Activated CD4-positive, alpha-beta memory T cell treated with anti-CD3 and anti-CD28 coated beads, Interleukin-2, amount 10 ng/mL, durations not matched to agents 7 days and 5 days (primary cell): ENCODE measurements at places on chromosomes 5 and 9.

- no peak for DNase-seq
Measured at GRCh38 chr9:109568089-109568488, 70.0 kb upstream of the PTPN3 start.

GRCh38 chr5:74639807-74640449, 600 bp downstream of the ENC1 start:
- DNase-seq = peak; percentile 43

DNA sequence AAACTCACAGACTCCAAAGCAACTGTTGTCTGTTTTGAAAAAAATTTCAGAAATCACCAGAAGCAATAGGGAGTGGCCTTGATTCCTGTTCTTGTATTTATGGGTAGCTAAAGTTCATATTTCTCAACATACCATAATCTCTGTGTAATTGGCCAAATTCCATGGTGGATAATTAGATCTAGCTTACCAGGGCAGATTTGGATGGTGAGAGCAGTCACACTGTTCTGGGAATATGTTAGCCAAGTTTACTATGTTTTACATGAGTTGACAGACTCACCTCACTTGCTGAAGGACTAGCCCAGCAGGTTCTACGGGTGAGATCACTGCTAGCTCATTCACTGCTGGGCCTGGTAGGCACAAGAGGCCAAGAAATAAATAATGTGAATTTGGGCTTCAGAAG, 32.7 kb upstream of the CDKN2B start:
- DNase-seq = no peak

DNA sequence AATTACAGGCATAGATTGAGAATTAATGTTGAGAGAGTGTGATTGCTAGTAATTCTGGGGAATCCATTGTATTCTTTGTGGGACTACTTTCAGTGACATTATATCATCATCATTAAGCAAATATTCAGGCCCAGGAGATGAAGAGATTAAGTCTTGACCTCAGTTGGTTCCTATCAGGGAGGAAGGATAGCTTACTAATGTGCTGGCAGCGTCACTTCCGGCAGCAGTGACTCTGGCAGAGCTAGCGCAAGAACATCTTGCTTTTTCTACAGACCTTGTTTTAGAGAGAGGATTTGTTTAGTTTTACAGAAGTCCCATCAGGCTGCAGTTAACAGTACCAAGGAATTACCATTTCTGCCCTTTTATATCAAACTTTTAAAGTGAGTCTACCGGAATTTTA, 20.3 kb downstream of the OSTF1 start:
- peak; percentile 29 for DNase-seq

DNA sequence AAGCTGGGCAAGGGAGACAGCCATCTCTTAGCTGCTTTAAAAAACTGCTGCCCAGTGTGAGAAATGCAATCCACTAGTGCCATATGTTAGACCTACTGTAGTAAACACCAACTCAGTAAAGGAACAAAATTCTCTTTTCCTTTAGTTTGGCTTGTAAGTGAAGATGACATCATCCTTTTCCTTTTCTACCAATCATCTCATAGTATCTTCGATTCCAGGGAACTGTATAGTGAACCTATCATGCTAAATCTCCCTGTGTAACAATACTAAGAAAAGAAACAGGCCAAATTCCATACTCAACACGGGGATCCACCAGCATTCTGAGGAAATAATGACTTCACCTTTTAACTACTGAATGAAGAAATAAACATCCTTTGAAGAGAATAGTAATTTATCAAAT, 100.1 kb downstream of the RAPGEF6 start:
- DNase-seq = no peak

DNA sequence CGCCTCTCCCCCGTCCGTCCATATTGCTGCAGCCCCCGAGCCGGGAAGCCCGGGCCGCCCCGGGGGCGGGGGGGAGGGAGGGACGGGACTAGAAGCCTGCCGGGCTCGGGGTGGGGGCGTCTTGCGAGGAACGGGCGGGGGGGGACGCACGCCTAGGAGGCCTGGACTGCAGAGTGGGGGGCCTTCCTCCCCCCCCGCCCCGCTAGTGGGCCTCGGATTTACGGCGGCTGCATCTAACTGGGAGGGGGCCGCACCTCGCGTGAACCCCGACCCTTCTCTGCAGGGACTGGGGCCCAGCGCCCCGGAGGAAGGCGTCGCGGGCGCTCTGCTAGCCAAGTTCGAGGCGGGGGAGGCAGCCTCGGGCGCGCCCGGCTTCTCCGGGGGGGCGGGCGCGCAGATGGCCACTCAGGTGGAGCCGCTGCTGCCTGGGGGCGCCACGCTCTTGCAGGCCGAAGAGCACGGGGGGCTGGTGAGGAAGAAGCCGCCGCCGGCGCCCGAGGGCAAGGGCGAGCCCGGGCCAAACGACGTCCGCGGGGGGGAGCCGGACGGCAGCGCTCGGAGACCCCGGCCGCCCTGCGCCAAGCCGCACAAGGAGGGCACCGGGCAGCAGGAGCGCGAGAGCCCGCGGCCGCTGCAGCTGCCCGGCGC, at the start of gene LARP1:
TSS of gene LARP1 (plus strand) at position 17 of the 648 bp plus-strand sequence. CDS start at position 398, 381 bp downstream.
- DNase-seq = no peak

DNA sequence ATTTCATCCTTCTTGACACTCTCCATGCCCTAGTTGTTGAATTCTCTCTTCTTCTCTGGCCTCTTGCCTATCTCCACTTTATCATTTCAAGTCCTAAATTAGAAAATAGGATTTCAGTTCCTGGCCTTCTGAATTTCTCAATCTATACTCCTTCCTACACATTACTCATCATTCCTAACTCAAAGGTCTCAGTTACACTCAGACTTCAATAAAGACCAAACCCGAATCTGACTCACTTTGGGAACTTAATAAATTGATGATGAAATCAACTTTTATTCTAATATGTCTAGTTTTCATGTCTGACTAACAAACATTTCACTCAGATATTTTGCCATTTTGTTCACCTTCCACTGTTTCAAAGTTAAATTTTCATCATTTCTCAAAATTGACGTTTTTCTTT, 113.6 kb upstream of the TSLP start:
- DNase-seq = no peak

DNA sequence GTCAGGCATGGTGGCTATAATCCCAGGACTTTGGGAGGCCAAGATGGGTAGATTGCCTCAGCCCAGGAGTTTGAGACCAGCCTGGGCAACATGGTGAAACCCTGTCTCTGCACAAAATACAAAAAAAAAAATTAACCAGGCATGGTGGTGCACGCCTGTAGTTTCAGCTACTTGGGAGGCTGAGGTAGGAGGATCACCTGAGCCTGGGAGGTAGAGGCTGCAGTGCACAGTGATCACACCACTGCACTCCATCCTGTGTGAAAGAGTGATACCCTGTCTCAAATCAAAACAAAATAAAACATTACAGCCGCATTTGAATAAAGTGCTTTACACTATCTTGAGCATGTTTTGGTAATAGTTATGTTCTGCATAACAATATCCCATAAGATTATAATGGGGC, 74.0 kb downstream of the IQGAP2 start:
- no peak for DNase-seq

GRCh38 chr5:159838551-159839222, 77.6 kb upstream of the ADRA1B start:
- no peak for DNase-seq

GRCh38 chr5:26719803-26720202, 318.6 kb downstream of the CDH9 start:
- DNase-seq = no peak
